ENCODE measurements at places on chromosomes 5 and 9.

GRCh38 chr5:31866166-31866565 is 227.2 kb downstream of the PDZD2 start:
- DNase-seq = no peak

- no peak for DNase-seq
Measured at GRCh38 chr5:169002953-169003555, 297.9 kb downstream of the SLIT3 start.

DNA sequence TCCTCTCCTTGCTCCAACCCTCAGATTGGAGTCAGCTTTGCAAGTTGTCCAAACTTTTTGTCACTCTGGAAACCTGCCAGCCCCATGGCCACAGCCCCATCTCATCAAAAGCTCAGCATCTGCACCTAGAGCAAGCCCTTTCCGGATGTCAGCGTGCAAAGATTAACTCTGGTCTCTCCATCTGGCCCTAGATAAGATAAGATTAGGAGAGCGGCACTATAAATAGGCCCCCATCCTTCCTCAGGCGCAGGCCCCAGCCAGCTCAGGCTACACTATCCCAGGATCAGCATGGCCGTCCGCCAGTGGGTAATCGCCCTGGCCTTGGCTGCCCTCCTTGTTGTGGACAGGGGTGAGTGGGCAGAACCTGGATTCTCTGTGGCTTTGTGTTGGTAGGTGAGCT is at the start of gene SPINK4:
SPINK4 (plus strand) TSS at position 247 of the 400 bp plus-strand sequence; CDS start at position 289, 42 bp downstream.
- no peak for DNase-seq

DNA sequence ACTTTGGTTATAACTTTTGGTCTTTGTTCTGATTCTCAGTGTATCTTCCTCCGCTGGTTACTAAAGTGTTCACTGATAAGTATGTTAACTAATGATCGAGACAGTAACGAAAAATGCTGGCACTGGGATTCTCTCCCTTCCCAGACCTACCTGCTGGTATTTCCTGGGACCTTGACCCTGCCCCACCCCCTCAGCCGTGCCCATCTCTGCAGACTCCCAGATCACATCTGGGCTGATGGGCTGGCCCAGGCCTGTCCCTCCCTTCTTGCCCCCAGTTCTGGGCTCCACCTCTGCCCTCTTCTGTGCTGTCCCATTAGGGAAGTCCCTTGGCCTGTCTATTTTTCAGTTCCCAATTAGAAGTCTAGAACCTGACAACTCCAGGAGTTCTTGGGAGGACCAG is 46.9 kb downstream of the NEURL1B start:
- DNase-seq = no peak

- no peak for DNase-seq
Measured at GRCh38 chr9:101791938-101792337, 53.5 kb upstream of the GRIN3A start.

DNA sequence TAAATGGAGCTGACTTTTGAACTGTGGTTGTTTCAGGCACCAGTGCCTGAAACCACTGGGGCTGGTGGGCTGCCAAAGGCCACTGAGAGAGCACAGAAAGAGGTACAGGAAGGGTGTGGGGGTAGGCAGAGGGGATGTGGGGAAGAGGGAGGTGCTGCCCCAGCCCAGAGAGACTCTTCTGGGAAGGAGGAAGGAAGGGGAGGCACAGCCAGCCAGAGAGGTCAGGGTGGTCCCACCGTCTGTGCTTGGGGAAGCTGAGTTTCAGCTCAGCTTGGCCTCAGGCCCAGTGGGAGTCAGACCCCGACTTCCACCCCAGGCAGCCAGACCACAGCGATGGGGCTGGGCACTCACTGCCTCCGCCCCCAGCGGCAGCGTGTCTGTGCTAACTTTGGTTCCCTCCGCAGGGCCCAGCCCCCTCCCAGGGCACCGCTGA is 8.6 kb upstream of the PHYKPL start:
- no peak for DNase-seq

All from stimulated activated CD8-positive, alpha-beta memory T cell treated with anti-CD3 and anti-CD28 coated beads, Interleukin-7, amount 100 ng/mL, for 1 hour (primary cell).